NCI-H1436 (cell line): ENCODE measurements at places on chromosomes 1 and 21.

DNA sequence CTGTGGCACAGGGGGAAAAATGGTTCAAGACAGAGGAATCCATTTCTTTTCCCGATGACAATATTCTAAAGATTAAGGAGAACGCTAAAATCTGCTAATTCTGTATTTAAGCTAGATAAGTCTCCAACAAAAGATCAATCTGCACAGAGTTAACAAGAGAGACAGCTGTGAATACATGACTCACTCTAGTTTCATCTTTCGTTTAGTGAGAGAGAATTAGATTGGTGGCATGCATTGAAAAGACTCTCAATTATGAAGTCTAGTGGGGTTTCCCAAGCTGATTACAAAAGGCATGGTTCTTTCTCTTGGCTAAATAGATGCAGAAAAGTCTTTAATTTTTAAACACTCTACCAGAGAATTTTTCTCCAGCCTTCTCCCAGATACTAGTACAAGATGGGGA, 34.4 kb downstream of the CAPN9 start:
- DNase-seq: no peak

- DNase-seq: no peak
Observed at GRCh38 chr1:158102881-158103674, 77.6 kb upstream of the CD1D start.

DNA sequence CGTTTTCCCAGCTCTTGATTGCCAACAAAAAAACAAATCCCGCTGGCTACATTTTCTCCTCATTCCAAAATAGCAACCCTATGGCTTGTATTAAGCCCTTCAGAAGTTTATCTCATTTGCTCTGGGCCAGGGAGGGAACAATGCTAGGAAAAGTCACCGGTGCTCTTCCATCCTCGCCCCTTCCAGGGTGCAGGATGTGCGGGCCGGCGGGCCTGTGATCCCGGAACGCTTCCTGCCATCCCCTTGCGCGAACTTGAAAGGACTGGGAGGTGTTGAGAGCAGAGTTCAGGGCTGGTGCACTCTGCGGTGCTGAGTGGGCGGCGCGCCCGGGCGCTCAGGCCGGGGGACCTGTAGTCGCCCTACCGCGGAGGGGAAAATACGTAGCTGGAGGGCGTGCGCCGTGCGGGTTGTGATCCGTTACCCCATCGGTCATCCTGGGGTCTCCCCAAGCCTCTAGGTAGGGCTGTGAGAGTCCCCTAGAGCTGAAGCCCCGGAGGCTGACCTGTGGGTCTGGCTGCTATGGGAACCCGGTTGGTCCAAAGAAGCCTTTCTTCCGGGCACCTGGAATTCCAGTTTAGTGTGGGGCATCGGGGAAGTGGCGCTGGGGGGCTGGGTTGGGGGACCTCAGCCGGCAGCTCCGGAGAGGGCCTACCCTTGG, 13.1 kb downstream of the NR5A2 start:
- no peak for DNase-seq

DNA sequence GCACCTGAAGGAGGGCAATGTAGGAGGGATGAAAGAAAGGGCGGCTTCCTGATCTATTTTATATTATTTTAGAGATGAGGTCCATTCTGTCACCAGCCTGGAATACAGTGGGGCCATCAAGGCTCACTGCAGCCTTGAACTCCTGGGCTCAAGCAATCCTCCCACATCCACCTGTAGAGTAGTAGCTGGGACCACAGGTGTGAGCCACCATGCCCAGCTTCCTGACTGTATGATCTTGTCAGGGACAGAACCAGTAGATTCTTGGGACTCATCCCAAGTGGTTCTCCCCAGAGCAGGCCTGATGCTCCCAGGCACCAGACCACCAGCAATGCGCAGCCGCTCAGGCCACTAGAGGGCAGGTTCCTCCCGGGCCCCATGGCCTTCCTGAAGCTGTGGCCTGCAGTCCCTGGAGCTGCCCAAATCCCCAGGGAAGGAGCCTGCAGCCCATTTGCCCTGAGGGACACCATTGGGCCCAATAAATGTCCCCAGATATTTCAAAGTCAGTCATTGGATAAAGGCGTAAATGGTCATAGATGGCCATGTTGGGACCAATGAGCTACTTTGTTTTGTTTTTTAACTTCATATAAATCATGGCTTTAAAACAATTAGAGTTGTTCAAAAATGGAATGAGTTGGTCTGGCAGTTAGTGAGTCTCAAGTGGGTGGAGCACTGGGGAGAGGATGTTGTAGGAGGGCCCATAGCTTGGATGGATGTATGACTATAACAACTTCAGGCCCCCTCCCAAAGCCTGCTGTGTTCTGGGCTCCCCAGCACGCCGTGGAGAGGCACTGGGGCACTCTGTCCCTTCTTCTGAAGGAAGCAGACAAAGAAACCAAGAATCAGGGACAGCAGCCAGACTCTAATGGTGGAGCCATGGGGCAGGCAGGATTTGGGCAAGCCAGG, 44.7 kb upstream of the GOLT1A start:
- peak; percentile 43 for DNase-seq

- no peak for DNase-seq
Observed at GRCh38 chr1:163897412-163898155, 575.8 kb downstream of the NUF2 start.

DNA sequence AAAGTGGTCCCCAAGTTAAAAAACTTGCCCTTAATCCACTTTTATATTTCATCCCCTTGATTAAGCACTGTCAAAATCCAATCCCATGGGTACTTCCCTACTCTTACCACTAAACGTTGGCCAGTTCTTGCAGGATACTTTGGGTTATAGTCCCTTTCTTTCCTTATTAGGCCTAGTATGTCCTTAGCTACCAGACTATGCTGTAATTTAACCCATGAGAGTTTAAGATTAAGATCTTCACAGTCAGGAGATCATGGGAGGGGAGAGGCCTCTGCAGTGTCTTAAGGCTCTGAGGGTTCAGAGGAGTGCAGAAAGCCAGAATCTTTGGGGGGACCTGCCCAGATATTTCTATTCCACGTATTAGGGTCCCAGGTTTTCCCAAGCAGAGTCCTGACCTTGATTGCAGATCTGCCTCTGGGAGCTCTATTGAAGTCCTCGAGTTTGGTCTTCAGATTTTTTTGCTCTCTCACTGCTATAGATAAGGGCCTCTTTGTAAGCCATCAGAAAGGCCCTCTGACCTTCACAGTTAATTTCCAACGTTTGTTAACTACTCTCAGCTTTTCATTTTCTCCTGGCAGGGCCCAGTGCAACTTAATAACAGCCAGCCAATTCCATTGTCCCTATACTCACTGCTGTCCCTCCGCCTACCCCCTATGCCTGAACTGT, 9.0 kb upstream of the CGN start:
- no peak for DNase-seq

GRCh38 chr1:8663090-8663802, 154.2 kb downstream of the RERE start:
- DNase-seq: no peak

DNA sequence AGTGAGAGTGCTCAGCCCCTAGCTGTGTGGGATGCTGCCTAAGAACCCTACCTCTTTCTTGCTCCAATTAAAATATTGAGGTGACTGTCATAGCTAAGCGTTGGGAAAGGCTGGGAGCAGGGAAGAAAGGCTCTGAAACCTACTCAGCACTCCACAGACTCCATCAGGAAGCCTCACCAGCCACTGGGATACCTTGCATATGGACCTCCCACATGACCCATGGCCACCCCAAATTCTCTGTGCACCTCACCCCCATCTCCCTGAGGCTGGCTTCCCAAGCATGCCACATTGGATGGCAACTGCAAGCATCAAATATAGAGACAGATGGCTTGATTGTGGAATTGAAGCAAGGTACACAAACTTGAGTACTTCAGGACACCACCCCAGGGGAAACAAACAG, 41.8 kb downstream of the FLVCR1 start:
- no peak for DNase-seq

GRCh38 chr1:110921953-110922352, 41.8 kb downstream of the LRIF1 start:
- no peak for DNase-seq

- DNase-seq: no peak
Observed at GRCh38 chr21:29237110-29238052, 61.3 kb upstream of the BACH1 start.

DNA sequence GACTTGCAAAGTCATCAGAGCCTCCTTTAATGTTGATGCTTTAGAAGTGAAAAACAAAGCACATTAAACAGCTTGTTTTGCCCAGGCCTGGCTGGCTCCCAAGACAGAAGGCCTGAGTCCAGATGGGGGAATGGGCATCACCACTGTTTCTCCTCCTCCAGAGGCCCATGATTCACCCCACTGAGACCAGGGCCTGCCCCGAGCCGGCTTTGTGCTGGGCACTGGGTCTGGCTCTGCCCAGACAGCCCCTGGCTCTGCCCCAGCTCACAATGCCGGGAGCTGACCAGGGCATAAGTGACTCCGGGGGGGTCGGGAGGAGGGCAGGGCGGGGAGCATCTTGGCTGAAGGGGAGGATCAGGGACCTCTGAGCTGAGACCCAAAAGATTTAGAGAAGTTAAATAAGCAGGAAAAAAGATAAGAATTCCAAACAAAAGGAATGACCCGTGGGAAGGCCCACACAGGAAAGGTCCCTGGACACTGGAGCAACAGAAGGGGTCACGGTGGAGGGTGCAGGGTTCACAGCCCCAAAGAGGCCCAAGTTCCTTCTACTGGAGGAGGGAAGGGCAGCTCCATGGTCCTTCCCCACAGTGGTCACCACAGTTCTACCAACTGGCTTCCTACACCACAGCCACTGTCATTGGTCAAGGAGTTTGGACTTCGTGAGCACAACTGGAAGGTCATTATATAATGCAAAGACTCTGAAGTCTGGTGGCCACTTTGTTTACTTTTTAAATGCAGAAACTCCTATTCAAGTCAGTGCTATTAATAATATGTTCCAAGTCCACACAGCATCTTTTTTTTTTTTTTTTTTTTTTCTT, 5.5 kb downstream of the C2CD2 start:
- no peak for DNase-seq

DNA sequence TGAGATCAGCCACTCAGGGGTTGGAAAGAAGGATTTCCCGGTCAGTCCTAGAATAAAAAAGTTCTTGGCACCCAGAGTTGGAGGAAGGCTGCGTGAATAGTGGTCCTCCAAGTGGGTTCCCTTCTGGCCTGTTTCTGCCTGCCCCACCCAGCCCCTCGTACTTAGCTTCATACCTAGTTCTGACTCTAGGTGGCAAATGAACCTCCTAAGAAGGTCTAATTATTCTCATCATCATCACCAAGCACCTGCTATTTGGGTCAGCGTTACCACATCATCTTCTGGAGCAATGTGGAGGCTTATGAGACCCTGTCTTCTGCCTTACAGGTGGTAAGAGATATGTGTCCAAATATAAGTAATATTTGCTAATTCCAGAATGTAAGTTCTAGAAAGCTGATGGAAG, 35.9 kb upstream of the NFASC start:
- no peak for DNase-seq

- no peak for DNase-seq
Observed at GRCh38 chr1:225996946-225997545, 2.1 kb downstream of the SDE2 start.

DNA sequence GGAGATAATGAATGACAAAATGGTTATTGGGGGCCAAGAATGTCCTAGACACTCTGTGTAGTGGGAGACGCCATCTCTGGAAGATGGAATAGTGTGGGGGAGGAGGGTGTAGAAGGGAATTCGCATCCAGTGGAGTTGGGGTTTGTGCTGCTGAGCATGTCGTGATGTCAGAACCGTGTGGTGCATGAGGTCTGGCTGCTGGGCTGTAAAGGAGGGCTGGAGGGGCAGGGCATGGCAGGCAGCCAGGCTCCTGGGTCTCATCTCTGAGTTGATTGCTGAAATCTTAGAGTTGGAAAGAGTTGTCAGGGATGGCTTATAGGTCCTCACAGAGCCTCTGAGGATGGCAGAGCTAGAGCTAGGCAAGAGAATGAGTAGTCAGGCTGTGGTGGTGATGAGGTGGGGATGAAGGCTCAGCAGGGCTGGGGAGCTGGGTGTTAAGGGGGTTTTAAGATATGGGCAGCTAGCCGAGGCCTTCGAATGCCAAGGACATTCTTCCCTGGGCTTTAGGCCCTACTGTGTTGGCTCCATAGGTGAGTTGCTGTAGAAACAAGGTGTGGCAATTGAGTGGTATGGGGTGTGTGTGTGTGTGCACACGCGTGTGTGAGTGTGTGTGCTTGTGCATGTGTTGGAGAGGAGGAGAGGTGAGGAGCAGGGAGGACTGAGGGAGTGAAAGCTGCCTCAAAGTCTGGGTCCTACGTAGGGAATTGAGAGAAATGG, 1.9 kb downstream of the PPFIA4 start:
- DNase-seq: no peak

DNA sequence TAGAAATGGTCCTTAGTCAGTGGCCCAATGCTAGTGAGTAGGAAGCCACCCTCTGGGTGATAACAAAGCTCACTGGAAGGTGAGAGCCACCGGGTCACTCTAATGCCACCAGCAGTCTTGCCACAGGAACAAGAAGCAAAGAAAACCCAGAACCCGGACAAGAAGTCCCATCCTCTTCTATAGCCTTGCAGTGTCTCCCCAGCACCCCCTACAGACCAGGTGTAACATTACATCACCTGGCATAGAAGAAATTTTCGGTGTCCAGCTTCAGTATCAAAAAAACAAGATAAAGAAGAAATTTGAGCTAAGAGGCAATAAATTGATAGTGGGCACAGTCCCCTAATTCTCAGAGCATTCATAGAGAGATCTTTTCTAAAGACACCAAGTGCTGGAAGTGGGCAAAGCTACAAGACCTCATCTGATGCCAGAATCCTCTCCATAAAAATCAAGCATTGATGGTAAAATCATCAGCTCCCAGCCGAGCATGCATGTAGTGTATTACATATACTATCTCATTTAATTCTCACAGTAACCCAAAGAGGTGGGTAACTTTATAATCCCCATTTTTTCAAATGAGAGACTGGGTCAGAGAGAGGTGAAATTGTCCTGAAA, 491.0 kb downstream of the MATN1 start:
- no peak for DNase-seq

- no peak for DNase-seq
Observed at GRCh38 chr1:65237503-65237902, 71.8 kb upstream of the DNAJC6 start.

GRCh38 chr1:21200767-21201166, 24.1 kb upstream of the EIF4G3 start:
- no peak for DNase-seq

- no peak for DNase-seq
Observed at GRCh38 chr1:207455183-207455754, 1.1 kb downstream of the CR2 start.

- no peak for DNase-seq
Observed at GRCh38 chr21:44649521-44650100, 3.4 kb downstream of the KRTAP10-11 start.

- DNase-seq: no peak
Observed at GRCh38 chr1:46805755-46806154, 6.9 kb downstream of the CYP4B1 start.
